ENCODE measurements at places on chromosomes 6 and 20.

DNA sequence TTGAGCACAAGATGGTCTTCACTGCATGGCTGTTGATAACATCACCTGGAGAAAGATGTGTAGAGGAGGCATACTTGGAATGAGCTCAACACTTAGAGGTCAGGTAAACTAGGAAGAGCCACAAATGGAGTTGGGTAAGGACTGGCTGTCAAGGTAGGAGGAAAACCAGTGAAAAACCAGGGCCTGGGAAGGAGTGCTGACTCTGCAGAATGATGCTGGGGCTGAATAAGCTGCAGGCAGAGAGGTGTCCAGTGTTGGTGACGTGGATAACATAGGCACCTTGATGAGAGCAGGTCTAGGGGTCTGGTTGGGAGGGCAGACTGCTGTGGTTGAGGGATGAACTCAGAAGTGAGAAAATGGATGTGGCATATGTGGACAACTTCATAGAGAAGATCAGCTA is 160.2 kb downstream of the CARMIL1 start:
- no peak for DNase-seq

DNA sequence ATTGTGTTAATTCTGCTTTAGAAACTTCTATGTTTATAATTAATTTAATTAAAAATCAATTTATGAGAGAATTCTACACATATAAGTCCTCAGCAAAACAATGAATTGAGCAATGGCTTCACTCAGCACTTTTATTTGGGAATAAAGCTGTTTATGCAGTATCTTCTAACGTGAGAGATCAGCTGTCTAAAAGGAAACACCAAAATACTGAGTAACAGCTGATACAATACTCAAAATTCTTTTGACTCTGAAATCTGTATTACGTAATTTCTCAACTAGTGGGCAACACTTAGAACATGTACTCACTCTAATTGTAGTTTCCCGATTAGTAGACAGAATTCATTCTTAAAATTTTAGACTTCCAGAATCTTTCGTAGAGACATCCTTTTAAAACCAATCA is 49.8 kb downstream of the MAP3K7 start:
- DNase-seq: no peak

GRCh38 chr6:24646771-24647170 is 780 bp upstream of the KIAA0319 start:
- no peak for DNase-seq

DNA sequence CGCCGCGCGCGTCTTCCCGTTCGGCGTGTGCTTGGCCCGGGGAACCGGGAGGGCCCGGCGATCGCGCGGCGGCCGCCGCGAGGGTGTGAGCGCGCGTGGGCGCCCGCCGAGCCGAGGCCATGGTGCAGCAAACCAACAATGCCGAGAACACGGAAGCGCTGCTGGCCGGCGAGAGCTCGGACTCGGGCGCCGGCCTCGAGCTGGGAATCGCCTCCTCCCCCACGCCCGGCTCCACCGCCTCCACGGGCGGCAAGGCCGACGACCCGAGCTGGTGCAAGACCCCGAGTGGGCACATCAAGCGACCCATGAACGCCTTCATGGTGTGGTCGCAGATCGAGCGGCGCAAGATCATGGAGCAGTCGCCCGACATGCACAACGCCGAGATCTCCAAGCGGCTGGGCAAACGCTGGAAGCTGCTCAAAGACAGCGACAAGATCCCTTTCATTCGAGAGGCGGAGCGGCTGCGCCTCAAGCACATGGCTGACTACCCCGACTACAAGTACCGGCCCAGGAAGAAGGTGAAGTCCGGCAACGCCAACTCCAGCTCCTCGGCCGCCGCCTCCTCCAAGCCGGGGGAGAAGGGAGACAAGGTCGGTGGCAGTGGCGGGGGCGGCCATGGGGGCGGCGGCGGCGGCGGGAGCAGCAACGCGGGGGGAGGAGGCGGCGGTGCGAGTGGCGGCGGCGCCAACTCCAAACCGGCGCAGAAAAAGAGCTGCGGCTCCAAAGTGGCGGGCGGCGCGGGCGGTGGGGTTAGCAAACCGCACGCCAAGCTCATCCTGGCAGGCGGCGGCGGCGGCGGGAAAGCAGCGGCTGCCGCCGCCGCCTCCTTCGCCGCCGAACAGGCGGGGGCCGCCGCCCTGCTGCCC is 1.1 kb downstream of the SOX4 start:
- DNase-seq: peak; percentile 46

GRCh38 chr6:73879501-73880293 is 183.7 kb downstream of the CD109 start:
- no peak for DNase-seq

DNA sequence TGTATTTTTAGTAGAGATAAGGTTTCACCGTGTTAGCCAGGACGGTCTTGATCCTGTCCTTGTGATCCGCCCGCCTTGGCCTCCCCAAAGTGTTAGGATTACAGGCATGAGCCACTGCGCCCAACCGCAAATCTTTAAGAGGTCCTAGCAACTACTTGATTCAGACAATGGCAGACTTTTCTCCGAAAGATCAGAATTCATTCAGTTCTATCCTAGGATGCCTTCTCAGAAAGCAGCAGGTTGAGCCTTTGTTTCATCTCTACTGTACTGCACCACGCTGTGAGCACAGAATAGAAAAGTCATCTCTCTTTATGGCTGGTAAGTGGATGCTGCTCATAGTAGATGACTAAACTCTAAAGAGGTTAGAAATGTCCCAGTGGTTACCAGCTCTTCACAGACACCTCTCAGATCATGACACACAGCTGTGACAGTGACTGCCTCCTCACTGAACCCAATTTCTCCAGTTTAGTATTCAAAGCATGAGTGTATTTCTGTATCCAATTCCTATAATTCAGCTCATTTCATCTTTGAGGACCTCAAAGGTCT is 6.0 kb upstream of the HSF2 start:
- DNase-seq: no peak

DNA sequence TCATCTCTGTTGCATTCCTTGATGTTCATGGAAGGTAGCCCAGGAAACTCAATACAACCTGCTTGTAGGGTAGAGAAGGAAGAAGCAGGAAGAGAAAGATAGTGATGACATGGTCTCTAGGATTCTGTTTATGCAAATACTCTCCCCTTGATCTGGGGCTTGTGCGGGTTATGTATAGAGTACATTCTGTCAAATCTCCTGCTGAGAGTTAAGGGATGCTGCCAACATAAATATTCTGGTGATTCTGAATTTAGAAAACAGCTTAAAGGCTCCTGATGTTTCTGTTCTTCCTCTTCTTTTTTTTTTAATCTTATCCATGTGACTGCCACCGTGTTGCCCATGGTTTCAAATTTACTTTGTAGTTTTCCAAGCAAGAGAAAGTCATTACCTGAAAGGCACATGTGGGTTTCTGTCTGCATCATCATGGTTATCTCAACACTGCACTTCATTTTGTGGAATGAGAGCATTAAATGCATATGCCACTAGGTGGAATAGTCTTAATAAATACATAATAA is 150.6 kb downstream of the RPS12 start:
- DNase-seq: no peak

DNA sequence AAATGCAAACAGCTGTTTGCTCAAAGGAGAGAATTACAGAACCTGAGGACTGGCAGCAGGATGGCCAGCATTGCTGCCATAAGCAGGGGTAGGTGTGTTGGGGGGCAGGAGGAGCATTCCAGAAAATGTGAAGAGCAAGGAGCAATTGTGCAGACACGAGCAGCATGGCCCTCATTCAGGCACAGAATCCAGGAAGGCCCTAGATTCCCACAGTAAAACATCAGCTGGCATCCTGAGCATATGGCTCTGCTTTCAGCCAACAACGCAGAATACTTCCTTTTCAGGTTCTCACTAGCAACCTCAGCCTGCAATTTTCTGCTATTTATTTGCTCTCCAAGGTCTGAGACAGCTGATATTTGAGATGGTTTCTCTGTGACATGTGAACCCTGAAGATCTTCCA is 243.4 kb upstream of the POU3F2 start:
- no peak for DNase-seq

GRCh38 chr6:106702451-106703110 is 73.2 kb downstream of the QRSL1 start:
- DNase-seq: peak; percentile 30

DNA sequence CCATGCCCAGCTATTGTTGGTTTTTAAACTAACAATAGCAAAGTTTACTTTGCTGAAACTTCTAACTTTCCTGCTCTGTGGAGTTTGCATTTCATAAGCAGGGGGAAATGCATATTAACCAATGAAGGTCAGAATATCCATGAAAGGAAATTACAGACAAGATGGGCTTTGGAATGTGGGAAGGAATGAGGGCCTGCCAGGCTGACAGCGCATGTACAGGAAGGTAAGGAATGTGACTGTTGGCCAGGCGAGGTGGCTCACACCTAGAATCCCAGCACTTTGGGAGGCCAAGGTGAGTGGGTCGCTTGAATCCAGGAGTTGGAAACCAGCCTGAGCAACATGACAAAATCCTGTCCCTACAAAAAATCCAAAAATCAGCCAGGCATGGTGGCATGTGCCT is 49.6 kb downstream of the CDK5RAP1 start:
- DNase-seq: no peak

DNA sequence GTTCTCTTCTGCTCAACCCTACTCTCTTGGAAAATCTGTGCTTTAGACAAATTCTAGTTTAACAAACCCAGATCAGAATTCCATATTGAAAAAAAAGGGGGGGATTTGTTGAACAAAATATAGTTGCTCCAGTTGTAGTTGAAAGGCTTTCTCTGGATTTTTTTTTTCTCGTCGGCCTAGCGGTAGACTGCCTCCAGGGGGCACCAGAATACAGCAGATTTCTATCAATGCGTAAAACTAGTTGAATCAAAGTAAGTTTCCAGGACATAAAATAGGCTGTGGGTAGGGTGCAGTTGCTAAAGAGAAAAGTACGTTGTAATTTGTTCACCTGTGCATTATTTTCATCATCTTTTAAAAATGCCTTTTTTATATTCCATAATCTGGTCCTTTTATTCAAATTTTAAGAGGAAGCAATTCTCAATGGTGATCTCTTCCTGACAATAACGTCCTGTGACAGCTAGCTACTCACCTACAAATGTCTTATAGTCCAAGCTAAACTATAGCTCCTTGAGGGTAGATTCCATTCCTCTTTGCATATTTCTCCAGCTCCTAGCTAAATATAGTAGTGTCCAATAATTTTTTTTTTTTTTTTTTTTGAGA is 105.4 kb downstream of the PERP start:
- DNase-seq: no peak

DNA sequence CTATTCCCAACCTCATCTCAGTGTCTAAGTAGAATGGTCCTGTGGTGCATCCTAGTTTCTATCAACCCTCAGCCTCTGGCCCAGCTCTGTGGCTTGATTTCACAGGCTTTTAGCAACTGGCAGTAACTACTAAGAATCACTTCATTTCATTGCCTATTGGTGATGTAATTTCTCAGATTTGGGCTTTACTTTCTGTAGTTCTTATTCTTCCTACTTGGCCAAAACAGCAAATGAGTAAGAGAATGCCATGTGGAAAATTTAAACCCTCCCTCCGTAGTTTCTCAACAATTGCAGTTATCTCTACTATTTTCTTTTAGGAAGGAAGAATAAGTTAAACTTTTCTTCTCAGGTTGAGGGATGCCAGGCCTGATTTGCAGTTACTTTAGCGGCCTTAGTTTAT is 387.3 kb downstream of the CDKAL1 start:
- no peak for DNase-seq

GRCh38 chr20:56925831-56926170 is 296.7 kb downstream of the TFAP2C start:
- DNase-seq: no peak

DNA sequence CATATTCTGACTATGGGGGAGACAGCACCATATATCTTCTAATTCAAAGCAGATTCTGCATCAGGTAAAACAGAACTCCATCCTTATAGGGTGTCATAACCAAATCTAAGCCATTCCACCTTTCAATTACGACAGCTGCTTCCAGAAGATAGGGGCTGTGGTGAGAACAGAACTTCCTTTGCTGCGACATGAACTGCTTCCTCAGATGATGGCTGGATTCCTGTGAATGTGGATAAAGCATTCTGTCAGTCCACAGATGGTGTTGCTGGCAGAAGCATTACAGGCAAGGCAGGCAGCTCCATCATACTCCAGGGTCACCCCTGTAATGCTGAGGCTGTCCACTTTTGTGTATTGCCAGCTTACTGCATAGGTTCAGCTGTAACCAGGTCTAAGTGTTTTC is 172.1 kb upstream of the PROKR2 start:
- DNase-seq: no peak

DNA sequence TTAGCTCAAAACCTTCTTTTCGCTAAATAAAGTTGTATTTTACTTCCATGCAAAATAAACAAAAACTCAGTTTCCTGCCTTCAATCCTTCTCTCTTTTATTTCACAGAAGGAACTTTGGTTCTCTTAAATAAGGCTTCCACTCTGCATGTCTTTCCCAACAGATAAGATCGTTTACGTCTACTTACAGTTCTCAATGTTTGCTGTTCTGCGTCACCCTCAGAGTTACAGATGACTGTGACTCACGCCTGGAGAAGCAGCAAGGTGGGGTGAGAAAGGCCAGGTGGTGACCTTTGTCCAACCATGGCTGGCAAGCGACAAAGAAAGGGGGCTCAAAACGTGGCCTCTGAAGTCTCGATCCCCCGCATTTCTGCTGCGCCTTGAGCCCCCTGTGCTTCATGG is 51.4 kb upstream of the RPS6KA2 start:
- DNase-seq: no peak

DNA sequence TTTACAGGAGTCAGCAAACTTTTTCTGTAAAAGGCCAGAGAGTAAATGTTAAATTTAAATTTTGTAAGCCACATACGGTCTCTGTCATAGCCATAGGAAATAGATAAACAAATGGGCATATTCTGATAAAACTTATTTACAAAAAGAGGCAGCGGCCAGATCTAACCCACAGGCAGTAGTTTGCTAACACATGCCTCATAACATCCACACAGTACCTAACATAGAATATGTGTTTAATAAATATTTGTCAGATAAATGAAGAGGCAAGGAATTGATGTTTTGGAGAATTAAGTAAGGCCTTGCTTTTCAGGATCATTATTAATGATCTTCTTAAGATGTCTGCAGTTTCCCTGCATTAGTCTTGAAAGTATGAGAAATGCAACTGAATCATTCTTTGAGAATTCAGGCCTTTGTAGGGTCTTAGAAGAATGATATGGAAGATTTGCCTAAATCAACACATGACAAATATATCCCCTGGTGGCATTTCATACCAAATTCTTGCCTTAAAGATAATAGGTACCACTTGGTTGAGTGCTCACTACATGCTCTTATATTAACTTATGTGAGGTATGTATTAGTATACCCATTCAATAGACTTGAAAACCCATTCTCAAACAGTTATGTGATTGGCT is 39.3 kb upstream of the TRAM2 start:
- DNase-seq: no peak

DNA sequence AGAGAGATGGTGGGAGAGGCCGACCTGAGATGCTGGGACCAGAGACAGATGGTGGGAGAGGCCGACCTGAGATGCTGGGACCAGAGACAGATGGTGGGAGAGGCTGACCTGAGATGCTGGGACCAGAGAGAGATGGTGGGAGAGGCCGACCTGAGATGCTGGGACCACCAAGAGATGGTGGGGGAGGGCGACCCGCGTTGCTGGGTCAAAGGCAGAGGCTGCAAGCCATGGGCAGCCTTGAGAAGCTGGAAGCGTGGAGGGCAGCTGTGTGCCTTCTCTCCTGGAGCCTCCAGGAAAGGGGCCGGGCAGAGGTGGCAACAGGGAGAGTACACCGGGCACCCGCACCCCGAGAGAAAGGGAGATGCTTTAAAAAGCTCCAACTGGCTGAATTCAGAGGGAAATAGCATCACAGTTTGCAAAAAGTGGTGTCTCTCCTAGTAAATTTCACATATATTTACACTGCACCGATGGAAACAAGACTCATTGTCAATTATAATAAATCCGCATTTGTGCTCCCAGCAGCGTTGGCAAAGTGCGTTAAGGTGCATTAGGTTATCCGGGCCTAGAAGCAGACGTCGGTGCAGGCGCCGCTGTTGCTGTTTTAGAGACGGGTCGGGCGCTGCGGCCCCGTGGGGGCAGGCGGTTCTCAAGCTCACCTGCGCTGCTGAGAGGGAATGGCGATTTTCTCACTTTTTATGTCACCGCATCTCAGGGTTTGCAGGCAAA is 132.4 kb downstream of the DLL1 start:
- no peak for DNase-seq
